OCI-M1 (cell line): ENCODE measurements at places on chromosomes 1 and 21.

DNA sequence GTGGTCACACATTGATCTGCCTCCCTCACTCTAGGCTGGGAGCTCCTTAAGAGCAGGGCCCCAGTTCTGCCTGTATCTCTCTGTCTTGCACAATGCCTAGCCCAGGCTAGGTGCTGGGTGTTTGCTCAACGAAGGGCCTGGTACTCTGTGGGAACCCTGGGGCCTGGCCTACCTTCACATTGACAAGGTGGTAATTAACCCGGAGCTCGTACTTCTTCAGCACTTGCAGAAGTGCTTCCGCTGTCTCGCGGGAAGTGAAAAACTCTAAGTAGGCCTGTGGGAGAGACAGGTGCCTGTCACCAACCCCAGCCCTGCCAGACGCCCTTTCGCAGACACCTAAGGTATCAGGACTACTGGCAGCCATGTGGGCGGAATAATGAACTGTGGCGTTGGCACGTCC is 13.7 kb downstream of the MTHFR start:
- no peak for DNase-seq

DNA sequence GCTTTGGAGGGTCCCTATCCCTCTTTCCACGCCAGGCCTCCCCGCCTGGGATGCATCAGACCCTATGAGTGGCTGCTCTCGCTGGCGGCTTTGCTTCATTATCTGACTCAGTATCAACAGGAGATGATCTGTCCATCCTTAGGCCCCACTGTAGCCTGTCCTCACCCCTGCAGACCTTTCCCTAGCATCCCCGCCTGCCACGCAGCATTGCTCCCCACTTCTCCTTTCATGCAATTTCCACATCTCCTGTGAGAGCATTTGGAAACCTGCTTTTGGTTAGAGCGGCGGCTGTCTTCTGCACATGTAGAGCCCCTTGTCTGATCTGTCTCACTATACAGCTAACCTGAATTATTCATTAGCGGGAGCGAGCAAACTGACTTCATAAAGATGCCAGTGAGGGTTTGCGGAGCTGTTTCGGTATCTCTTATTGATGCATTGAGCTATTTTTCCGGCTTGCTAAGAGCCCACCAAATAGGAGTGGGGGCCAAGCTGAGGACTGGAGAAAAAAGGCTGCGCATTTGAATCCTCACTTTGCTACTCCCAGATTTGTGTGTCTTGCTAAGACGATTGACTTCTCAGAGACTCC is 40.0 kb upstream of the ATP2B4 start:
- DNase-seq = no peak

- no peak for DNase-seq
These were observed 40.6 kb upstream of the TSPEAR start for GRCh38 chr21:44751799-44752636.

DNA sequence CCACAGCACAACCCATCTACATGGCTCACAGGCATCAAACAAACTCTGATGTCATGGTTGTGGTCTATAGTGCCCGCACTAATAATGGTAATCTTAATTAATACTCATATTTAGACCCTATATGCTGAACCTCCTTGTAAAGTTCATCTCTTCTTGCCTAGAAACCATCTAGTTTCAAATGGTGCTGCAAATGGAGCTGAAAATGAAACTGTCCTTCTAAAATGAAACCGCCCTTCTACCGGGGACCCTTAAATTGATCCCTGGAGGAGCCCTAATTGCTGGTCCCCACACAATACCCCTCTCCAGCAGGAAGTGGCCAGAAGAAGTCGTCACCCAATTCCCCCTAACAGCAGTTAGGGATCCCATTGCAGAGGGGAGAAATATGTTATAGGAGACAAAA is 612.6 kb downstream of the MRPL39 start:
- DNase-seq = no peak

GRCh38 chr1:36542024-36542961 is 59.6 kb upstream of the CSF3R start:
- DNase-seq = no peak

DNA sequence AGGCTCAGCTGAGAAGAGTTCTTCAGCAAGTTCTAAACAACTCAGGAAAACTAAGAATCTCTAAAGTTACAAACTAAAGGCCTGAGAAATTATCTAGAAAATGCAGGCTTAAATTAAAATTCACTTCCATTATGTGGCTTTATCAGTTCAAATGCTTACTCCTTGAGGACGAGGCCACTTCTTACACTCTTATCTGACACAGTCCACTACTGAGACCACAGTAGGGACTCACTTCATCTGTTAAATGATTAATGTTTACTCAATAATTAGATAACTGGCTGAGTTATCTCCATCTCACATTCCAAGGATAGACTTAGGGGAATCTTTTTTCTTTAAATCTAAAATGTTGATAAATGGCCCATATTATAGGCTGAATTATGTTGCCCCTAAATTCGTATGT is 1.6 kb downstream of the C1orf141 start:
- DNase-seq = peak; percentile 51

GRCh38 chr1:194028002-194028401 is 841.6 kb upstream of the B3GALT2 start:
- DNase-seq = no peak

DNA sequence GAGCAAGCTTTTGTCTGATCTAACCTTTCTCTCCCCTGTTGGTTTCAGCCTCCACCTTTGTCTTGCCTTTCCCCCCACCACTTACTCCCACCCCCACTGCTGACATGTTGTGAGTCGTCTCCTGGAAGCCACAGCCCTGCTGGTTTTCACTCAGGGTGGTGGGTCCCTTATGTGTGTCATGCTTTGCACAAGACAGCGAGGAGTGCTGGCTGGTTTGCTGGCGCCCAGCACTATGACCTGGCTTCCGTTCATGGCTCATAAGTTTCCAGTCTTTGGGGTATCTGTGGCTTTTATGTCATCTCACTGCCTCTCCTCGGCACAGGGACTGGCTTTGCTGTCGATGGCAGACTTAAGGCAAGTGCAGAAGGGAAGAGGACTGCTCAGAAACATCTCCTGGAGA is 177.7 kb downstream of the KIF26B start:
- no peak for DNase-seq

DNA sequence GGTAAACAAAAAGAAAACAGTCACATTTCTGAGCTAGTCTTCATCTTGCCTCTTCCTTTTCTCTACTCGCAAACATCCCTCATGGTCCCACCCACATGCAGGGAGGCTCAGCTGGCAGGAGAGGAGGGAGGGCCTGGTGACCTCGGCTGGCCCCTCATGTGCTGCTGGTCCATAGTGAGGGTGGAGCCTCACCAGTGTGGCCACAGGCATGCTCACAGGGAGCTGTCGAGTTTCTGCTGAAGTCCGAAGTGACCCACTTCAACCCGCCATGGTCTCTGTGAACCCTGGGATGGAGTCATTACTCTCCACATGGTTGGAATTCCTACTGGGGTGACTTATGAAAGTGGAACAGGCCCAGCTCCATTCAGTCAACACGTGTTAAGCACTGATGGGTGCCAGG is 253.4 kb downstream of the RHOU start:
- DNase-seq = no peak

DNA sequence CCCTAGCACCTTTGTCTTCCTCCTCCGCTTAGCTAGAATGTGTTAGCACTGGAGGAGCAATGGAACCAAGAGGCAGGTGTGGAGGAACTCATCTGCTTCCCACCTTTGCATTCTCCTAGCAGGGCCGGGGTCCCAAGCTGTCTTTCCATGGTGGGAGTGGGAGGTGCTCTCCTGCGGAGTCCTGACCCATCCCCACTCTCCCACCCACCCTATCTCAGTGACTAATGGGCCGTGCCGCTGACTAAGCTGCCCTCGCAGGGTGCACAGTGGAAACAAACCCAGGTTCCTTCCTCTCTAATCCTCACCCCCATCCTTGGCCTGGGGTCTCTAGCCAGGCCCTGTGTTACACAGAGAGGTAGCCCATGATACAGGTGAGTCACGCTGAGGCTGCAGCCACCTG is 177.5 kb downstream of the HIVEP3 start:
- DNase-seq = no peak

- no peak for DNase-seq
These were observed 14.6 kb downstream of the ADSS2 start for GRCh38 chr1:244437086-244437468.

DNA sequence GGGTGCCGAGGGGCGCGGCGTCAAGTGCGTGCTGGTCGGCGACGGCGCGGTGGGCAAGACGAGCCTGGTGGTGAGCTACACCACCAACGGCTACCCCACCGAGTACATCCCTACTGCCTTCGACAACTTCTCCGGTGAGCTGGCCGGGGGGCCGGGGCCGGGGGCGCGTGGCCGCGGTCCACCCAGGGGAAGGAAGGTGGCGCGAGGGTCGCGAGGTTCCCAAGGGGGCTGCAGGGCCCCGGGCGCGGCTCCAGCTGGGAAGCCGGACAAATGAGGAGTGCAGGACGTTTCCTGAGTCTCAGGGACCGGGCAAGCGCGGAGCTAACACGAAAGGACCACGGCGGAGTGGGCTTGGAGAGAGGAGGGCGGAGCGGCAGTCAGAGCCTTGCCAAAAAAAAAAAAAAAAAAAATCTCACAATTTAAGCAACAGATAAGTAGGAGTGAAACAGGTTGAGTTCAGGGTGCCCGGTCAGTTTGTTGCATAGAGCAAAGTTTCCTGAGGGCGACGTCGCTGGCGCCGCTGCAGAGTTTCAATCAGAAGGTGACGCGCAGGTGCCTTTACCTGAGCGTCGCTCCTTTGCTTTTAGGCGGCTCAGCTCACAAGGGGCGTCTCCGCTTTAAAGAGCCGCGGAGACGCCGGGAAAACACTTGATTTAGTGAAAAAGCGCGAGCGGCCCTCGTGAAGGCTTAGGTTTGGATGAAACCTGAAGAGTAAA is 750 bp downstream of the RHOU start:
- DNase-seq = no peak
